Activated effector memory CD4-positive, alpha-beta T cell treated with Interleukin-2 at 50 U/mL for 16 hours (primary cell): ENCODE measurements at places on chromosomes 3 and 15.

DNA sequence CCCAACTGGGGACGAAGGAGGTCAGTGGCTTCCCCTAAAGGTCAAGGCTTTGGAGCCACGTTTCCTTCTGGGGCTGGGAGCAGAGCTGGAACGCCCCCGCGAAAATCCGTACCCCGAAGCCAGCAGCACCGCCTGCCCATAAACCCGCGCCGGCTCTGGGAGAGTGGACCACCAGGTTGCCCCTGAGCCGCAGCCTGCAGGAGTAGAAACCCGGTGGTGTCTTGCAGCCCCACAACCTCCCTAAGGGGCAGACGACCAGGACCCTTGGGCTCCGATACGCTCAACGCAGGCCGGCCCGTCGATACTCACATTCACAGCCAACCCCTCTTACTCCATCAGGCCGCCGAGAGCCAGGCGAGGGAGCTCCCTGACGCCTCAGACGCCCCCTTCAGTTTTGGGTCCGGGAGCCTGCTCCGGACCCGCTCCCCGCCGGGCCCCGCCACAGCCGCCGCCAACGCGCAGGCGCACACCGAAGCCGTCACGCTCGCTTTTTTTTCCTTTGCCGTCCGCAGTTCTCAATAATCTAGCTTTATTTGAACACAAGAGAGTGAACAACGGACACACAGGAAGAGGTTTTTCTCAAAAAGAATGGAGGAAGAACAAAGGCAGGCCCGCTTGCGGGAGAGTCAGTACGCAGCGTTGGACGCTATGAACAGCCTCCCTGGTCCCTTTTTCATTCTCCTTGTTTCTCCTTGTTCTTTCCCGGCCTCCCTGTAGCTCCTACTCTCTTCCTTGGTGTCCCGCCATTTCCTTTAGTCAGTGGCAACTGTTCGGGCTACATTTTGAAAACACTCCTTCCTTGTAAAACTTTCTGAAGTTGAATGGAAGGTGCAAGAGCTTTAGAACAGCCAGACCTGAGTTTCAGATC, at the start of gene ZNF106:
TSS of gene ZNF106 (minus strand) at position 471 of the 868 bp plus-strand sequence. CDS start 18,852 bp downstream, outside the sequence.
- peak; percentile 83 for DNase-seq

DNA sequence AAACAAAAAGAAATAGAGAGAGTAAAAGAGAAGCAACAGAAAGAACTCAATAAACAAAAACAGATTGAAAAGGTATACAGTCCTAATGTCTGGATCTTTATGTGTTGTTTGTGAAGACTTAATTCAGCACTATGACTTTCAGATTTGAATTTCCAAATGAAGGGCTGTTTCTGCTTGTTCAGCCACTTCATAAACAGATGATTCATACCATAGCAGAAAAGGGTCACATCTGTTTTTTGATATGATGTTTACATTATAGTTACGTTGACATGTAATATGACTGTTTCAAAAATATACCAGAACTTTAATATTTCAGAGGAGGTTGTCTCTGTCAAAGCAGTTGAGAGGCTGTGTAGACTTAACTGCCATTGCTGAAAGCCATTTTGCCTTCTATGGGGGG, 24.1 kb downstream of the ASB14 start:
- no peak for DNase-seq

DNA sequence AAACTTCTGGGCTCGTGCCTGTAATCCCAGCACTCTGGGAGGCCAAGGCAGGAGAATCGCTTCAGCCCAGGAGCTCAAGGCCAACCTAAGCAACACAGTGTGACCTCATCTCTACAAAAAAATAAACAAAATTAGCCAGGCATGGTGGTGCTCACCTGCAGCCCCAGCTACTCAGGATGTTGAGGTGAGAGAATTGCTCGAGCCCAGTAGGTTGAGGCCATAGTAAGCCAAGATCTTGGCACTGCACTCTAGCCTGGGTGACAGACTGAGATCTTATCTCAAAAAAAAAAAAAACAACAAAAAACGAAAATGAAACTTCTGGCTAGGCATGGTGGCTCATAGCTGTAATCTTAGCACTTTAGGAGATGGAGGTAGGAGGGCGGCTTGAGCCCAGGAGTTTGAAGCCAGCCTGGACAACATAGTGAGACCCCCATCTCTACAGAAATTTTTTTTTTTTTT, 53.7 kb downstream of the PIK3CB start:
- DNase-seq = peak; percentile 50

DNA sequence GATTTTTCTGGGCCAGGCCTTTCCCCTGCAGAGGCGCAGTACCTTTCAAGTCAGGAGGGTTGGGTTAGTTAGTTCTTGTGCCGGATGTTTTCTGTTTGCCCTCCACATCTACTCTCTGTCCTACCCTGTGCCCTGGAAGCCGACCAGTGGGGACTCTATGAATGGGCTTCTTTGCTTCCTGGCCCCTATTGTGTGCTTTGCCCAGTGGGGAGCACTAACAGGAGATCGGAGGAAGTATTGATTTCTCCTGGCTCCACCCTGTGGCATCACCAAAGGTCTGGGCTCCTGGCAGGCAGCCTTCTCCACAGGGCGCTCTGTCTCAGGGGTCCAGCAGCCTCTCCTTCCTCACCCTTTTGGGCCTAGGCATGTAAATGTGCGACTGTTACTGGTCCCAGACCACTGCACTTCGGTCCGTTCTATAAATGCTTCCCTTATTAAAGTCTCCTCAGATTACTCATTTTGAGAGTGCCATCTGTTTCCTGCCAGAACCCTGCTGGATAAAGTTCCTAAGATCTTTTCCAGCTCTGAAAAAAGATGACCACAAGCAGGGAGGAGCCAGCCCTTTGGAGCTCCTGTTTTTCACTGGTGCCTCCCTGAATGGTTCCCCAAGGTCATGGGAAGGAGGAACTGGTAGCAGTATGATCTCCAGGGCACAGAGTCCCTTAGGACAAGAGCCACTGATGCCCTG, 44.5 kb downstream of the CTDSPL start:
- DNase-seq = no peak

GRCh38 chr3:10240799-10241198, 7.5 kb upstream of the TATDN2 start:
- no peak for DNase-seq

DNA sequence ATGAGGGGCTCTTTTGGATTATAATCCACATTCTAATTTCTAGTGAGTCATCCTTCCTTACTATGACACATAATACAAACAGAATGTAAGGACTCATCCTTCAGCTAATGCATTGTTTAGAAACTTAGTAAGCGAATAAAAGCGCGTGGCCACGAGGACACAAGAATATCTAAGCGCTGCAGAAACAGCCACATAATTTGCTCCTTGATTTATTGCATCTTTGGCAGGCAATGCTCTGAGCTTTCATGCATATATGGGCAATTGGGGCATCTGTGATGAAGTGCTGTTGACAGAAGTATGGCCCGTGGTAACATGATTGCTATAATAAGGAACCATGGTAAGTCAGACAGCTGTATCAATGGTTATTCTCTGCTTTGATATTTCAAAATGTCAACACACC, 191.3 kb upstream of the ZNF385D start:
- DNase-seq = no peak

GRCh38 chr3:46440531-46441294, 24.0 kb downstream of the LTF start:
- peak; percentile 14 for DNase-seq

GRCh38 chr3:193498215-193498614, 56.5 kb downstream of the ATP13A4 start:
- DNase-seq = no peak

GRCh38 chr3:23096041-23096440, 107.1 kb upstream of the UBE2E2 start:
- no peak for DNase-seq

DNA sequence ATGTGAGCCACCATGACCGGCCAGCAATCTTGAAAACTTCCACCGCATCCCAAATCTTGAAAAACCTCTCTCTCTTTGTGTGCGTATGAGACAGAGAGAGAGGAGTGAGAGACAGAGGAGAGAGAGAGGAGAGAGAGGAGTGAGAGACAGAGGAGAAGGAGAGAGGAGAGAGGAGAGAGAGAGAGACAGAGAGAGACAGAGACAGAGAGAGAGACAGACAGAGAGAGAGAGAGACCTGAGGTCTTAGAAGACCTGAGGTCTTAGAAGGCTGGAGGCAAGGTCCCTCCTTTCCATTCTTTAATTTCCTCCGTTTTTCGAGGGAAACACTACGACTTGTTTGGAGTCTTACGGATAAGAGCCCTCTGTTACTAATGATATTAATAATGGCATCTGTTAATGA, 39.5 kb downstream of the TMEM40 start:
- no peak for DNase-seq

DNA sequence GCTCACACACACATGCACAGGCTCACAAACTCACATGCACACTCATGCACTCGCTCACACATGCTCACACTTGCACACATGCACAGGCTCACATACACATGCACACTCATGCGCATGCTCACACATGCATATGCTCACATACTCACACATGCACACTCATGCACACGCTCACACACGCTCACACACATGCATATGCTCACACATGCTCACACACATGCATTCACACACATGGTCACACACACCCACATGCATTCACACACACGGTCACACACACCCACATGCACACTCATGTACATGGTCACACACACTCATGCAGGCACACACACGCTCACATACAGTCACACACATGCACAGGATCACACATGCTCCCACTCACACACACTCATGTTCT, 132.8 kb upstream of the SMAD3 start:
- DNase-seq = no peak

GRCh38 chr3:124395162-124395561, 335.1 kb upstream of the UMPS start:
- no peak for DNase-seq

- DNase-seq = no peak
Observed at GRCh38 chr3:46019707-46020106, 7.6 kb downstream of the XCR1 start.

GRCh38 chr3:24686808-24687207, 192.2 kb upstream of the THRB start:
- DNase-seq = no peak

DNA sequence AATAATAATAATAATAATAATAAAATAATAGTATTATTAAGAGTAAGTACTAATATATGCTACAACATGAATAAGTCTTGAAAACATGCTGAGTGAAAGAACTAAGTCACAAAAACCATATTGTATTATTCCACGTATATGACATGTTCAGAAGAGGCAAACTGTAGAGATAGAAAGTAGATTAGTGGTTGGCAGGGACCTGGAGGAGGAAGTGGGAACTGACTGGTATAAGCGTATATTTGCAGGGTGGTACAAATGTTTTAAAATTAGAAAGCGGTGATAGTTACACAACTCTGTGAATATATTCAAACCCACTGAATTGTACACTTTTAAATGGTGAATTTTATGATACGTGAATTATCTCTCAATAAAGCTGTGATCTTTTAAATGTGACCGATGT, 32.8 kb downstream of the LRRK1 start:
- DNase-seq = no peak

DNA sequence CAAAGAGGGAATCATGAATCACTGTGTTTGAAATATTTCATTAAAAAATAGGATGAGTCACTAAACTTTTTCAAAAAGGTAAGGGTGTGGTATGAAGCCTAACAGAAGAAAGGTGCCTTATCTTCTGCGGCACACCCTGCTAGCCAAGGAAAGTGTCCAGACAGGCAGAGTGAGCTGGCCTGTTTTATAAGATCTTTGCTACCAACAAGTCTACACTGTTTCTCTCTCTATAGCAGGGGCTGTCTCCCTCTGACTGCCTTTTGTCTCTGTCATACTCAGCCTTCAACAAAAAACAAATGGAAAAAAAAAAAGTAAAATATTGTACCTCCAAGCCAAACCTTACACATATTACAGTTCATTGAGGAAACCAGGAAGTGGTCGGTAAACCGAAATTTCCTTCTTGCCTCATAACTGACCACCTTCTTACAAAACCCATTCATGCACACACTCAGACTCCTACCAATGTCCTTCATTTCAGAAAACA, 9.1 kb downstream of the ZDHHC3 start:
- no peak for DNase-seq

GRCh38 chr15:63792584-63792983, 41.2 kb downstream of the HERC1 start:
- no peak for DNase-seq

DNA sequence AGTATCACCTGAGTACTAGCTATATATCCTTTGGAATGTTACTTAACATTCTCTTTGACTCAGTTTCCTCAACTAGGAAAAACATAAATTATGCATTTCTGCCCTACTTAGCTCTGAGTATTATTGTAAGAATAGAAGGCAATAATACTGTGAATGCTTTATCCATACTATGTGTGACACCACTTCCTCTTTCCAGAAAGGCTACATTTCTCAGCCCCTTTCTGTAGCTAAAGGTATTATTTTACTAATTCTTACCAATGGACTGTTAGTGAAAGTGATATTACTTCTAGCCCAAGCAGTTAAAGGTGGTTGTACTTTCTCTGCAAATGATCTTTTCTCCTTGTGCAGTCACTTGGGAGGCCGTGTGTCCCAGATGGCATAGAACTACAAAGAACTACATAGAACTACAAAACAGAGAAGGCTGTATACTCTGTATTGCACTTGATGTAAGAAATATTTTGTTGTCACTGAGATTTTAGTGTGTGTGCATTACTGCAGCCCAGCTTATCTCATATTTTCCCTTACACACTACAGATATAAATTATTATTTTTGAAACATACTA, 35.1 kb downstream of the MYH15 start:
- no peak for DNase-seq

- DNase-seq = no peak
Observed at GRCh38 chr15:69586721-69587120, 134.1 kb downstream of the RPLP1 start.

DNA sequence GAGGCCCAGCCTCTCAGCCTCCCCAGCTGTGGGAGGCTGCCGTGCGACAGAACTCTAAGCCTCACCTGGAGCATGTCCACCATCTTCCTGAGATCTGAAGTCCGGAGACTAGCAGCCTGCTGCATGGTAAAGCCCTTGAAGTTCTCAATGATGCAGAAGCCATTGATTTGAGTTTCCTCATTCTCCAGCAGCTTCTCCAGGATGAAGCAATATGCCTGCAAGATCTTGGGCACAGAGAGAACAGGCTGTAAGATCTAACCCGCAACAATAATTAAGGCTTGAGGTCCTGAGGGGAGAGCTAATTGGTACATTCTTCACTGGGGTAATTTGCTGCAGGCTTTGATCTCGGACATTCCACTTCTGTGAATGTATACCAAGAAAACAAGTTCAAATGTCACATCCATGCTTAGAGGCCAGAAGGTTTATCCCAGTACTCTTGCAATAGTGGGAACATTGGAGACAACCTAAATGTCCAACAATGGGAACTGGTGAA, 9.7 kb downstream of the RLBP1 start:
- no peak for DNase-seq

- no peak for DNase-seq
Observed at GRCh38 chr3:56052188-56052587, 416.1 kb downstream of the ERC2 start.

DNA sequence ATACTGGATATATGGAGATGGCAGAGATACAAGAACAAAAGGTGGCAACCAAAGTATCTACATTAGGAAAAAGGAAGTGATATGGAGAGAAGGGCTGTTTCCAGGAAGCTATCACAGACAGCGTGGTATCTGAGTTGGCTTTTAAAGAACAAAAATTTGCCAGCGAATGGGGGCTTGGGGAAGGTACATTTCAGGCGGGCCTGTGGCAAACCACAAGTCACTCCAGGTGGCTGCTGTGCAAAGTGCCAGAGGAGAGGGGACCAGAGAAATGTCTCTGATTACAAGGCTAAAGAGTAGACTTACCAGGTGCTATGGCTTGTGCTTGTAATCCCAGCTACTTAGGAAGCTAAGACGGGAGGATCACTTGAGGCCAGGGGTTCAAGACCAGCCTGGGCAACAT, 91.1 kb downstream of the MSL2 start:
- no peak for DNase-seq
